ENCODE measurements at places on chromosomes 6 and 20.

DNA sequence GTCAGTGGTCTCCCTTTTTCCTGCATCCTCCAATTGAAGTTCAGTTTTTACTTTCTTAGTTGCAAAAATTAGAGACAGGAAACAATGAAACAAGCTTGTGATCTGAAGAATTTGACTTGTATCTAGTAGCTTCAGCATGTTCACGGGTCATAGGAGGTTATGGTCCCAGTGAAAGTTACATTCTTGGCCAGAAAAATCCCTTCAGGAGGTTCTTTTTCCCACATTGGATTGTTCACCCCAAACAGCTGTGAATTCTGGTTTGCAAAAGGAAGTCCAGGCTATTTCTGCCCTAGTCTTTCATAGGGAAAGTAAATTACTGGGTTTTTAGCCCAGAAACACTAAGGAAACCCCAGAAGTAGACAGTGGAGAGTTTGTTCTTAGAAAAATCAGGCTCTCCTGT is 8.1 kb downstream of the ANKS1A start:
- no peak for DNase-seq

DNA sequence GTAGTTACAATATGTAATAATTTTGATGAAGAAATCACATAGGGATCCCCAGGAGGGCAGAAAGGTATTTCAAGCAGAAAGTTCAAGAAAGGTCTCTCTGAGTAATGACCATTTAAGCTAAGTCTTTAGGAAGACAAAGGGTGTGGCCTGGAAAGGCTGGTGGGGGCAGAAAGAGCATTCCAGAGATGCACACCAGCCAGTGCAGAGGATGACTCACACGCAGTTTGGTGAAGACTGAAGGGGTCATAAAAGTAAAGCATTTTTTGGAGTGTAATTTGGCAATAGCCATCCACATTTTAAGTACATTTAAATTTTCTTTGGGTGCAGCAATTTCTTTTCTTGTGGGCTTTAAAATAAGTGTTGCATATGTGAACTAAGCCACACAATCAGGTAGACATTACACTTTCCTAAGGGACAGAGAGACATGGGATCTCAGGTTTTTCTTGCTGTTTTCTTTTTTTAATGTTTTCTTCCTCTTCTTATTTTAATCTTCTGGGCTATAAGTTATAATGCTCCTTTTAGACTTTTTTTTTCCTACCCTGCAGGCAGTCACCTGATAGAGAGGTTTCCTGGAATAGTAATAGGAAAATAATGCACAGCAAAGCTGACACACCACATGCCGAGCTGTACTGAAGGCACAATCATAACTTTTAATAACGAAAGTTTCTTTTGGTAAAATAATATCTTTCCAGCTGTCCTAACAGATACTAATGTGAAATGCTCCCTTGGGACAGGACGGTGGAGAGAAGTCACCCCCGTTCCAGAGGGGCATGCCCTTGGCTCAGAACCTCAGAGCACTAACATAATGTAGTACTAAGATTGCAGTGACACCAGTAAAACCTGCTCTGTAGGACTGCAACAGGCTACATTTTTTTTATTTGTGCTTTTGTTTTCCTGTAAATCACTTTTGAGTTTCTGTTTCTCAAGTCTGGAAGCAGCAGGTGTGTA is 49.6 kb upstream of the PTPRK start:
- peak; percentile 33 for DNase-seq

DNA sequence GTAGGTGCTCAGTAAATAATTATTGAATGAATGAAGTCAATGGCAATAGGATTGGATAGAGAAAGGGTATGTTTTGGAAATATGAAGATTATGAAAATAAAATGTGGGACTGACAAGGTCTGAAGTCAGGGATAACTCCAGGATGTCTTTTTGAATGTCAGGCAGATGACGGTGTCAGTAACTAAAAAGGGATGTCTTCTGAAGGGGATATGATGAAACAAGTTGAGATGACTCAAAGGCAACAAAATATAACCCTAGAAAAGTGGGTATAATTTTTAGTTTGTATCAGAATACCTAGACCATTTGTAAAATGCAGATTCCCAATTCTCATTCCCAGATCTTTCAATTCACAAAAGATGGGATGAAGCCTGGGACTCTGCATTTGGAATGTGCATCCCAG is 257.3 kb upstream of the SGK1 start:
- DNase-seq: no peak

GRCh38 chr6:69311888-69312287 is 484.9 kb downstream of the LMBRD1 start:
- DNase-seq: no peak

DNA sequence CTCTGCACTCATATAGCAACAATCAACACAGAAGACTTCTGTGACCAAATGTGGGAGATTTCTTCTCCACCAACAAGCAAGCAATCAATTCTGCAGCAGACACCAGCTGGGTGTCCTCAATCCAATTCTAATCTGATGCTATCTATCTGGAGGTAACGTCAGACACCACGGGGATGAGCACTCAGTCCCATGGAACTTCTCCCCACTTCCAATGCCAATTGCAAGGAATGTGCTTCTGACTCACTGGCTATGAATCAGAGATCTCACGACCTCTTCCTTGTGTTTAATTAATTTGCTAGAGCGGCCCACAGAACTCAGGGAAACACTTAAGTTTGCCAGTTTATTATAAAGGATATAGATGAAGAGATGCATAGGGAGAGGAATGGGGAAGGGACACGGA is 103.5 kb upstream of the SIRPG start:
- DNase-seq: no peak

GRCh38 chr20:15977758-15978157 is 595.5 kb downstream of the KIF16B start:
- DNase-seq: no peak

DNA sequence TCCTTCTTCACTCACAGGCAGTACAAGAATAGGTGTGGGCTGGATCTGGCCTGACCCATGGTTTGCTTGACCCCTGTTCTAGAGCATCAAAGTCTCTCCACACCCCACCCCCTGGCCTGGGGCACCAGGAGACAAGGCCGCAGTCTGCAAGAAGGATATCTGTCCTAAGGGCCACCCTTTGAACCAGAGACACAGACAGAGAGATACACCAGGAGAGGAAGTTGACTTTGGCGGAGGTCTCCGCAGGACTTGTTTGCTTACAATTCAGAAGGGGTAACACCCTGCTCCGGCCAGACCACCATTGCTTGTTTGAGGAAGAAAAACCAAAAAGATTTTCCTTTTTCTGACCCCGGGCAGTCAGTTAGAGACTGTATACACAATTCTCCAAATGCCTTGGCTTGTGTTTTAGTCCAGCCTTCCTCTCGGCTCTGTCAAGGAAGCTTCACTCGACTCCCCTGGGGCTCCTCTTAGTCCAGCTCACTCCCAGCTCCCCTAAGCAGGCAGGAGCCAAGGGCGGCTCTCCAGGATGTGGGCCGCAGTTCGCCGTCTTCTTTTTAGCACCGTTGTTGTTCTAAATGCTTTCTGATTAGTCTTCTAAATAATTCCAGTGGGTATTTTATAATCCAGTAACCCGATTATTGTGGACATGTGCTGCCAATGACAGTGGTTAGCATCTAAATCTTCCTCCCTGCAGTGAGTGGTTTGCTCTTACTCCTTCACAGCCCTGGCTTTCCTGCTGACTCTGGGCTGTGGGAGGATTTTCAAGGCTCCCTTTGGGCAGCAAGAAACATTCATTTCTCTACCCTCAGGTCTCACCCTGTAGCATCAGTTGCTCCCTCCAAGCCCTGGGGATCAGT is 58.6 kb upstream of the MRPS10 start:
- no peak for DNase-seq

DNA sequence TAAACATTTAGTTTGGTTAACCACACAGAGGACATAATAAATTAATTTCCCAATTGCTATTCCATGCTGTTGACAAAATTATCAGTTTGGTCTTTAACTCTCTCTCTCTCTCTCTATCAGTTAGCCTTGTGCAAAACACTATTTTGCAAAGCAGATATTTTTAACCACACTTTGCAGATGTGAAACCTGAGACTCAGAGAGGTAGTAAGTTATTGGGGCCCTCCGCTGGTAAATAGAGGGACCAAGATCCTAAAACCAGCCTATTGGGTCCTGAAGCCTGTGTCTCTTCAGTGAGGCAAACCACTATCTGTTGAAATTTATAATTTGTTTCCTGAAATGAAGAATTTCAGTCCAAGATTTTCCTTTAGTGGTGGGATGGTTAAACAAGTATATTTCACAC is 231.0 kb downstream of the SOD2 start:
- no peak for DNase-seq

GRCh38 chr20:1165521-1165920 is 19.3 kb downstream of the TMEM74B start:
- no peak for DNase-seq

GRCh38 chr20:37356961-37357371 is 11.0 kb downstream of the SRC start:
- DNase-seq: no peak

- no peak for DNase-seq
These were observed 311.6 kb downstream of the MMUT start for GRCh38 chr6:49151461-49151860.

DNA sequence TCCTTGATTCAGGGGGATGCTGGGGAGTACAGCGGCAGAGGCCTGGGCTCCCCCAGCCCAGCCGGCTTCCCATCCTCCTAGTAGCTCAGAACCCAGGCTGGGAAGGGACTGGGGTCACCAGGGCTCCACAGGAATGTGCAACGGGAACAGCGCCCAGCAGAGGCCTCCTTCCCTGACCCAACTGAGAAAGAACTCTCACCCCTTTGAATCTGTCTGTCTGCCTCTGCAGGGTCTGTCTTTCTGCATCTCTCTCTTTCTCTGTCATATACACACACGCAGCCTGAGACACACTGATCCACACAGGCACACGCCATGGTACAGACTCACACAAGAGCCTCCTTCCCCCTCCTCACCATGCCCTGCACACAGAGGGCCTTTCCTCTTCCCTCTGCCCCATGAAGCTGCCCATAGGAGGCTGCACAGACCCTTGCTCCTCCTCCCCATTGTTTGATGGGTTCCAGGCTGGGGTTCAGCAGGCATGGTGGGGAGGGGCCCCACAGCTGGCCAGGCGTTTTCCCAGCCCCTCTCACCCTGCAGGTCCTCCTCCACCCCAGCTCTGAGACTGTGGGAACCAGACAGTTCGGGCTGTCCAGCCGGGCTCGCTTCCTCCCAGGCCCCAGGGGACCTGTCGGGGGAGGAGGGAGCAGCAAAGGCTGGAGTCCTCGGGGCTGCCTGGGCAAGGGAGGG is 2.8 kb downstream of the FOXS1 start:
- DNase-seq: no peak
